ENCODE measurements at places on chromosomes 11 and 22.
A peak's percentile ranks its signal among the peaks of the same experiment; 100 is the strongest.

GRCh38 chr11:13183094-13183825, 94.3 kb upstream of the BMAL1 start:
- peak; percentile 50 for DNase-seq

- DNase-seq: no peak
Measured at GRCh38 chr11:96758957-96759356, 369.1 kb downstream of the JRKL start.

GRCh38 chr11:67419325-67420049, 4.0 kb downstream of the CARNS1 start:
- no peak for DNase-seq

- peak; percentile 32 for DNase-seq
Measured at GRCh38 chr22:20241579-20242392, 26.3 kb downstream of the RTN4R start.

- no peak for DNase-seq
Measured at GRCh38 chr11:88193278-88193677, 18.0 kb upstream of the RAB38 start.

DNA sequence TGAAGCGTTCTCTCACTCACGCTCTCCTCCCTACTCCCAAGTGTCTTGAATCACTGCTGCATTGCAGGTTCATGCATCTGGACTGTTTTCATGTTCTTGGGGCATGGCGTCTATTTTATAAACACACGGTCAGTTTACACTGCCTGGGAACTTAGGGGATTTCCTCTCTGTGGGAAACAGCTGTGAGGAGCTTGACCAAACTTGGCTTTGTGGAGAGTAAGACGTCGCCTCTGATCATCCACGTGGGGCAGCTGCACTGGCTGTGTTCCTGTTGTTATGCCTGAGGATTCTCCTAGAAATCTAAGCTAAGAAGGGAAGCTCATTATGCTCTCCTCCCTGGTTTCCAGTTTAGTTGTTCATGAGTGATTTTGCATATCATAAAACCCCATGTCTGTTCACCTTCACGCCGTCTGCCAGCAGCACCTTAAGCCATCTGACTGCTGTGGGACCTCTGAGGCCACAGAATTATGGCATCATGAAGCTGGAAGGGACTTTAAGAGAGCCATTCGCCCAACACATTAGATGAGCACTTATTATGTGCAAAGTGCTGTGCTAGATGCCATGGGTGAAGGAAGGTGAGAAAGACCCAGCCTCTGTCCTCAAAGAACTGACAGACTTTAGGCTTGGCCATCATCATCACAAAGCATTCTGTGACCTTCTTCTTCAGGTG, 38.8 kb upstream of the POU2AF1 start:
- no peak for DNase-seq

DNA sequence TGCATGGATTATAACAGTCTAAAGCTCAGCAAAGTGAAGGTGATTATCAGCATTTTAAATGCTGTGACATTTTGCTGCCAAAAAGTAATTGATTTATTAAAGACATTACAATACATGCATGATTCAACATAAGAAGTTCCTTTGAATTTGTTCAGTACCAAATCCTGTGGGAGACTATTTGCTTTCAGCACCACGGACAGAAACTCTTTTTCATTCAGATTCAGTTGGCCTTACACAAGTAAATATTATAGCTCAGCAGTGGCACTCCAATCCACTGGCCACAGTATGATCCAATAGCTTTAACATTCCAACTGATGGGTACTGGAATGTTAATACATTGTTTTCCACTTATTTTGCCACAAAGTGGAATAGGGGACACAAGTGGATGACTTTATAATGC, 806.7 kb downstream of the NTM start:
- peak; percentile 71 for DNase-seq

- DNase-seq: no peak
Measured at GRCh38 chr11:113782134-113782533, 2.5 kb downstream of the CLDN25 start.

GRCh38 chr11:35185696-35186095, 46.7 kb downstream of the CD44 start:
- DNase-seq: no peak

DNA sequence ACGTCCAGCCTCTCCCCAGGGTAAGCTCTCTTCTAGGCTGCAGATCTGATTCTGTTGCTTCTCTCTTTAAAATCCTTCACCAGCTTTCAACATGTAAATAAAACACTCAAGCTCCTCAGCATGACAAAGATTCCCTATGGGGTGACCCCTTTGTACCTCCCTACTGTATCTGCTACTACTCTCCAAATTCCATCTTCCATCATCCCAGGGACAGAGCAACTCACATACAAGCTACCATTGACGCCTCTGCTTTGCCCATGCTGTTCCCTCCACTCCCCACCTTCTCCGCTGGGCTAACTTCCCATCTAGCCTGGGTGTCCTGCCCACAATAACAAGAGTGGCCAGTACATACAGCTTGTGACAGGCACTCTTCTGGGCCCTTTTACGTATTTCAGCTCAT, 207.5 kb upstream of the ZBED5 start:
- DNase-seq: no peak
